ENCODE measurements at places on chromosomes 1 and 21. TPM values are rescaled to one million over a fixed set of nuclear protein-coding genes. Genes with fewer than 3 reads are reported as not detected.

KCNA3 gene
- 0.92 TPM for total RNA-seq

S100A3 gene
- total RNA-seq, result not detected

KRTAP27-1 gene
- not detected for total RNA-seq

UBXN10 gene
- 4.3 TPM for total RNA-seq

DNA sequence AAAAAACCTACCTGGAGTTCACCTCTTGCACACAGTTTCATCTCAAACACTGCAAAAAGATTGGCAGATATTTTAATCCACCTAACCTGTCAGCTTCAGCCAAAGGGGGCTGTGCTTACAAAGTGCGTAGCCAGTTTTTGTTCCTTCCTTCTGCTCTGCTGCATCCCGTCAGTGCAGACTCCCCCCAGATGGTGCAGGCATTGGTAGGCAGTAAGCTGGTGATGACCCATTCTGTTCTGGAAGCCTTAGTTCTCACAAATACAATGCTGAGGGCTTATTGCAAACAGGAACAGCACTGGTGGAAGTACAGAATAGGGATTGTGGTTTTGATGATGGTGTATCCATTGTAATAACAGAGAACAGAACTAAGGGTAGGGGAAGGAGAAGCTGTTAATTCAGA is 239.5 kb downstream of the RYR2 start:
- DNase-seq, result no peak

GRCh38 chr1:19484338-19484797 is 971 bp downstream of the CAPZB start:
- no peak for DNase-seq

GRCh38 chr1:61432616-61433388 is 292.1 kb downstream of the TM2D1 start:
- DNase-seq, result no peak

- peak; percentile 39 for DNase-seq
Measured at GRCh38 chr1:63921359-63921758, 147.5 kb downstream of the ROR1 start.

- no peak for DNase-seq
Measured at GRCh38 chr1:227915564-227916553, 31.9 kb downstream of the WNT9A start.

DNA sequence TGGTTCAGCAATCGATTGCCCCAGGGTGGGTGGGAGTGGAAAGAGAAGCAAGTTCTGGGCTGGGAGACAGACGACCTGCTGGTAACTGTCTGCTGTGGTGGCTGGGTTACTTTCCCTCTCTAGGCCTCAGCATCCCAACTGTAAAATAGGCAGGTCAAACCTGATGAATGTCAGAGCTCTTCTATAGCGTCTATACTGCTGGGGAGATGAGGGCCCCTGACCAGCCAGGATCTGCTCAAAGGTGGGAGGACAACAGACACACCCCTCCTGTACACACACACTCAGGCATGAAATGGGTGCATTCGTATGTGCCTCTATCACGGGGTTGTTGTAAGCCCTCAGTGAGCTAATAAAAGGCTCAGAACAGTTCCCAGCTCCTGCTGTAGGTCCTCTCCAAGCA is 12.7 kb upstream of the EPHB2 start:
- no peak for DNase-seq

DNA sequence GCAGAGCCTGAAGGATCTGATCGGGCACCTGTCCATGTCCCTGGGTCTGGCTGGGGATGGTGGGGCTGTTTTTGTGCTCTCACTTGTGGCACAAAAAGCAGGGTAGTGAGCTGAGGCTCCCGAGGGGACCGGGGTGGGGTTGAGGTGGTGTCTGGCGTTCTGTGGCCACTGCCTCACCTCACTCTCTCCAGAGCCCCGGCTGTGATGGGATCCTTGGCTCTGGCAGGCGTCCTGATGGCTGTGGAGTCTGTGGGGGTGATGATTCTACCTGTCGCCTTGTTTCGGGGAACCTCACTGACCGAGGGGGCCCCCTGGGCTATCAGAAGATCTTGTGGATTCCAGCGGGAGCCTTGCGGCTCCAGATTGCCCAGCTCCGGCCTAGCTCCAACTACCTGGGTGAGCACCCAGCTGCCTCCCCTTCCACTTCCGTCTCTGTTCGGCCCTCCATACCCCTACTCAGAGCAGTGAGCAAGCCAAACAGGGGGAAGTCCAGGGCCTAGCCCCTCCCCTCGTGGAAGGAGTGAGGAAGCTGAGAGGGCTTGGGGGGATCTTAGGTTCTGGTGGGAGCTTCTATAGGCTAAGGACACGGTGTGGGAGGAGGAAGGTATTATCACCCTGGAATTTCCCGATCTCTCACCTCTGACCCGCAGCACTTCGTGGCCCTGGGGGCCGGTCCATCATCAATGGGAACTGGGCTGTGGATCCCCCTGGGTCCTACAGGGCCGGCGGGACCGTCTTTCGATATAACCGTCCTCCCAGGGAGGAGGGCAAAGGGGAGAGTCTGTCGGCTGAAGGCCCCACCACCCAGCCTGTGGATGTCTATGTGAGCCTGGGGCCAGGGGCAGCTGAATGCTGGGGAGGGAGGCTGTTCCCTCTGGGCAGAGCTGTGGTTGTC is 7.0 kb downstream of the ADAMTSL4 start:
- DNase-seq, result no peak

DNA sequence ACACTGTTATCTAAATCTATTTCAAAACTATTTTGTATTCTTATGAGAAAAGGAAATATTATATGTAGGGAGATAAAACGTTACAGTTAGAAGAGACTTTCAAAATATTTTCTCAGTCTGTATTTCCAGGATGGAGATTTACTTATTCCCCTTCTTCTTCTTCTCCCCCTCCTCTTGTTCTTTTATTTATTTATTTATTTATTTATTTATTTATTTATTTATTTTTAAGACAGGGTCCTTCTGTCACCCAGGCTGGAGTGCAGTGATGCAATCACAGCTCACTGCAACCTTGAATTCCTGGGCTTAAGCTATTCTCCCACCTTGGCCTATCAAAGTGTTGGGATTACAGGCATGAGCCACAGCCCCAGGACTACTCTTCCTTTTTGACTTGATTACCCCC is 2.8 kb upstream of the RPF1 start:
- no peak for DNase-seq
